Stimulated activated naive CD4-positive, alpha-beta T cell treated with Interleukin-2 at 50 U/mL for 16 hours (primary cell): ENCODE measurements at places on chromosomes 12 and 14.

DNA sequence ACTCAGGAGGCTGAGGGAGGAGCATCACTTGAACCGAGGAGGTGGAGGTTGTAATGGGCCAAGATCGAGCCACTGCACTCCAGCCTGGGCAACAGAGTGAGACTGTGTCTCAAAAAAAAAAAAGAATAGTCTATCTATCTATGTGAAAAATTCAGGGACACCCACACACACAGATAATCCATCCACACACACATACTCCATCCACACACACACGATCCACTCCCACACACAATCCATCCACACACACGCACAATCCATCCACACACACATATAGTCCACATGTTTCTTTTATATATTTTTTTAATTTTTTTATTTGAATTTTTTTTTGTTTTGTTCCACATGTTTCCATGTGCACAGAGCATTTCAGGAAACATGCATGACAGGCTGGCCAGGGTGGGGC is 3.3 kb downstream of the SDS start:
- DNase-seq: no peak

DNA sequence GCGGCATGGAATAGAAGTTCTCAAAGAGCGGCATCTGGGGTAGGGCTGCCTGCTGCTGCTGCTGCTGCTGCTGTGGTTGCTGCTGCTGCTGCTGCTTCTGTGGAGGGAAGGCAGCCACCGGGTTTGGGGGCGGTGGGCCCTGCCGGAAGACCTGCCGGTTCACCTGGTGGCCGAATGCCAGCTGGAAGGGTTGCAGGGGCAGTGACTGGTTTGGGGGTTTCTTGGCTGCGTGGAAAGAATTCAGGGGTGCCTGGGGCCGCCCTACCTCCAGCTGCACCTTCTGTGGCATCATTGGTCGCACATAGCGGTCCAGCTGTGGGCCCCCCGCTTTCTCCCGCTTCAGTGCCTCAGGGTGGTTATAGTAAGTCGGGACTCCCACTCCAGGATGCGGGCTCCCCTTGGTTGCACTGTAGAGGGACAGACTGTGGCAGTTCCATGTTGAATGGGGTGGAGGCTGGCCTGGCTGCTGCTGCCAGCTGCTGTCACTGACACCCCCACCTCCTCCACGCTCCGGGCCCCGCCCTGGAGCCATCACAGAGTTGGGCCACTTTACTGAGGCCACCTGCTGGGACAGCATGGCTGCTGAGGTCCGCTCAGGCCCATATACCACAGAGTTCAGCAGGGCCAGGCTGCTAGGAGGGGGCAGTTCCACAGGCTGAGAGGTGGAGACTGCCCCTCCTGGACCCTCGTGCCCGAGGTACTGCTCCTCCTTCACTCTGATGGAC is 25.2 kb upstream of the PNMA1 start:
- no peak for DNase-seq

- DNase-seq: no peak
These were observed 691.6 kb upstream of the FBXO33 start for GRCh38 chr14:40123816-40124215.

GRCh38 chr12:68445824-68446223 is 113.7 kb upstream of the MDM1 start:
- DNase-seq: no peak

DNA sequence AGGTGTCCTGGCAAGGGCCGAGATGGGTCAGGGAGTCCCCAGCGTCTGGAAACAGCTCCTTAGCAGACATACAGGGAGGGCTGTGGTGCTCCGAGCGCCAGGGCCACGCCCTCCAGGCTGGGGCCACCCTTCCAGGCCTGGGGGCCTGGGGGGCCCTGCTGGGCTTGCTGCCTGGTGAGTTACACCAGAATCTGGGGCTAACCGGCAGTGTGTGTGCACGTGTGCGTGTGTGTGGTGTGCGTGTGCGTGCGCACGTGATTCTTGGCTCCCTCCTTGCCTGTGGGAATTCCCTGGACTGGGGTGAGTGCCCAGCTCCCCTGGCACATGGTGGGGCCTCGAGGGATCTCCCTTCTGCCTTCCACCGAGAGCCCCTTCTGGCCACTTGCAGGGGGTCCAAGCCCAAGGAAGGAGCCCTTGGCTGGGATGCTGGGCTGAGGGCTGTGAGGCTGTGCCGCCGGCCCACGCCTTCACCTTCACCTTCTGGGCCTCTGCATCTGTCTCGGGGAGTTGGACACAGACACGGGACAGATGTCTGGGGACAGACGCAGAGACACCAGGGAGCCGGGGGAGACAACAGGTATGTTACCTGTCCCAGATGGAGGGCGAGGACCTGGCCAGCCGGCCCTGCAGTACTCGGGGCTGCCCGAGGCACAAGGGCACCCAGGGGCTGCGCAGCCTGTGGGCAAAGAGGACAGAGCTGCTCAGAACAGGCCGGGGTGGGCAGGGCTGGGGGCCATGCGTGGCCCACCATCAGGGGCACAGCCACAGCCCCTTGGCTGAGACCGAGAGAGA is 37.2 kb downstream of the BEGAIN start:
- DNase-seq: no peak
